ENCODE measurements at places on chromosomes 6 and 20.
A peak's percentile ranks its signal among the peaks of the same experiment; 100 is the strongest.

DNA sequence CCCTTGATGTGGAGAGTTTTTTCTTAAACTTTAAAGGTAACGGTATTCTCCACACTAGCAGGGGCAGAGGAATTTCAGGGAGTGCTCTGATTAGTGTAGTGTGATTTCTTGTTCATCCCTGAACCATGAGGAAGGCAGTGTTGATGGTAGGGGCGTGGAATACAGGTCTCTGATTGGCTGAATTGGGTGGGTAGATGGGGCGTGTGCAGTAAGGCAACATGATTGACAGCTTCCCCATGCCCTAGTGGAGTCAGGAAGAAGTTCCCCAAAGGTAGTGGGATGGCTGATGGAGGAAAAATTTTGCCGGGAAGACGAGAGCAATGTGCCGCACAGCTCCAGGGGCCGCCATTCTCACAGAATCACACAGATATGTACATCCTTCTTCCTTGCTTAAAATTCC is 97.4 kb upstream of the SALL4 start:
- DNase-seq, result no peak

DNA sequence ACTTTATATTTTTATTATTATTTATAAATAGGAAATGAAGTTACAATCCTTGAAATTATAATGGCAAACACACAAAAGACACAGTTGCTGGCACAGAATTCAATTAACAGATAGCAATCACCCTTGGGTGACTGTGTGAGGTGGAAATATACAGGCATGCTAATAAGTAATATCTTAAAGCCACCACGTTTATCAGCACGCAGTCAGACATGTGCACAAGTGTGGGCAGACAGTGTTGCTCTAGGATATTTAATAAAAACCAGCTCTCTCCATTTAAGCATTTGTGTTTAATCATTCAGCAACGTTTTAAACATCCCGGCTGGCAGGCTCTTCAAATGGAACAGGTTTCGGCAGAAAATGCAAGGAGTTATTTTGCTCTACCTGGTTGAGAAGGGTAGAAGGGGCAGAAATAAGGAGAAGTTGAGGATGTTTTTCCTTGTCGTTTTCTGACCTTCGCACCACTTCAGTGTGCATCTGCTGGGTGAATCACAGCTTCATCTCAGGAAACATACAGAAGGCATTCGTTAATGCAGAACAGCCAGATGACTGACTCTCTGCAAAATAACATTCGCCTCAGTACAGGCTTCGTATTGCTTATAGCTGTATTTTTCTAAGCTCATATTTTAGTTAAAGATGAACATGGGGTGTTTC is 585.1 kb downstream of the QKI start:
- DNase-seq, result no peak

DNA sequence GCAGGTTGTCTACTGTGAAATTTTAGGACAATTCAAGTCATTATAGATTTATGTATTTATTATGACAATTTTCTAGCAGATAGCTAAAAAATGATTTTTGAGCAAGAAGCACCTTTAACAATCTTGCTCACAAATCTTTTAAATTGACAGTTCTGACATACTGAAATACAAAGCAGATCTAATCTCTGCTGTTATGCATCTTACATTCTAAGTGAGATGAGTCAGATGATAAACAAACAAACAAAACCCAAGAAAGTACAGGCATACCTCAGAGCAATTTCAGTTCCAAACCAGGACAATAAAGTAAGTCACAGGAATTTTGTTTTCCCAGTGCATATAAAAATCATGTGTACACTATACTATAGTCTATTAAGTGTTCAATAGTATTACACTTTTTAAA is 430.7 kb upstream of the PTCHD4 start:
- DNase-seq, result no peak

DNA sequence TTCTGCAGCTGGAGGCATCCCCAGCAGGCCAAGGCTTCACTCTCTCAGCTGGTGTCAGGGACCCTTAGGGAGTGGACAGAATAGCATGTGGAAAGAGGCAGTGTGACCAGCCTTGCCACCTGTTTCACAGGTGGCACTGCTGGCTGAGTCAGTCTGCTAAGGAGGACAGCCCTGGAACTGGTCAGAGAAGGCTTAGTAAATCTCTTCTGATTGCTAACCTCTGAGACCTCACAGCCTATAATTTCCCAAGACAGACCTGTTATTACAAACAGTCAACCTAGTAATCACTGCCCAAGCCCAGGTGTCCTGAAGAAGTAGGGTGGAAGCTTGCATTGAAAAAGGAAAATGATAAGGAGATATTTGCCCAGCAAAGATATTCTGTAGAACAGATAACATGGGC is 26.4 kb upstream of the PAQR8 start:
- DNase-seq, result no peak

DNA sequence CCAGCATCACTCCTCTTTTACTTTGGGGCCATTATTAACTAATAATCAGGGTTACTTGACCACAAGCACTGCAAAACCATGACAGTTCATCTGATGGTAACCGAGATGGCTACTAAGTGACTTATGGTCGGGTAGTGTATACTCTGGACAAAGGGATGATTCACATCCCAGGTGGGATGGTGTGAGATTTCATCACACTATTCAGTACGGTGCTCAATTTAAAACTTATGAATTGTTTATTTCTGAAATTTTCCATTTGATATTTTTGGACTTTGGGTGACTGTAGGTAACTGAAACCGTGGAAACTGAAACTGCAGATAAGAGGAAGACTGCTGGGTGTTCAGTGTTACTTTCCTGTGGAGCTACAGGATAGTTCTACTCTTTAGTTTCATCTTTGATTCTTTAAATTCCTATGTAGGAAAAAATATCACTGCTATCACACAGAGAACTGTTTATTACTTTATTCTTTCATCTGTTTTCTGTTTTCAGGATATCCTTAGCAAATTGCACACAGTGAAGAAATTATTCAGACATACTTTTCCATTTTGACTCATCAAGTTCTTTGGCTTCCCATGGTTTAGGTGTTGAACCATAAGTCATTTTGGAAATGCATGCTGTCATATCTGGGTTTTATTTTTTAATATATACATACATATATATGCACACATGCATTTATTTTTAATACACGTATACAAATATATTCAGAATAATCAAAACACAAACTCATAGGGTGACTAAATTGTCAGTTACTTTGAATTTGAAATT is 59.1 kb upstream of the C20orf144 start:
- no peak for DNase-seq

DNA sequence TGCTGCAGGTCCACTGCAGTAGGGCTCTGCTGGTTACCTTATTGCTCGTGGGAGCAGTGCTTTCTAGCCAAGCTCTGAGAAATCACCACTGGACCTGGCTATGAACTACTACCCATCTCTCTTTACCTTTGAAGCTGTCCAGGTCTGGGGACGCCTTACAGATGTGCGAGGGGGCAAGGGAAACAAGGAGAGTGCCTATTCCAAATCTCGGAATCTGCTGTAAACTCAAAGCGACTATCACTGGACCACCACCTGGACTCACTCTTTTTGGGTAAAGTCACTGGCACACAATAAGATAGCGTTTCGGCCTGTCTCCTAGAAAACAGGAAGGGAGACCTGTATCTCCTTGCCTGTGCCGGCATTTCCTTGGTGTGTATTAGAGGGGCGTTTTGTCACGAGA is 5.3 kb downstream of the NRN1 start:
- DNase-seq, result no peak

DNA sequence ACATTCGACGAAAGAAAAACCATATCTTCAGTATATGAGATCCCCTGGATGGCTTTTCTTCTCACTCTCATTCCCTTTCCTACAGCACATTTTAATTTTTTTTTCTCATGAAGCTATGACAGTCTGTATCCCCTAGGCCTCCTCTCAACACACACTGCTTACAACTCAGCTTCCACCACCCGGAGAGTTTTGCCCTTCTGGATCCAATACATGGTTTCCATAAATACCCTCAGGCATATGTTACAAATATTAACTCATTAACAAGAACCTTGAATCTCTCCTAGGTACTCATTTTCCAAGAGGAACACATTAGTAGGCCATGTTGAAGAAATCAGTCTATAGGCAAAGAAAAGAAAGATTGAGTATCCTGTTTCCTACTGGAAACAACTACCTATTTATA is 44.0 kb downstream of the PAK5 start:
- no peak for DNase-seq

DNA sequence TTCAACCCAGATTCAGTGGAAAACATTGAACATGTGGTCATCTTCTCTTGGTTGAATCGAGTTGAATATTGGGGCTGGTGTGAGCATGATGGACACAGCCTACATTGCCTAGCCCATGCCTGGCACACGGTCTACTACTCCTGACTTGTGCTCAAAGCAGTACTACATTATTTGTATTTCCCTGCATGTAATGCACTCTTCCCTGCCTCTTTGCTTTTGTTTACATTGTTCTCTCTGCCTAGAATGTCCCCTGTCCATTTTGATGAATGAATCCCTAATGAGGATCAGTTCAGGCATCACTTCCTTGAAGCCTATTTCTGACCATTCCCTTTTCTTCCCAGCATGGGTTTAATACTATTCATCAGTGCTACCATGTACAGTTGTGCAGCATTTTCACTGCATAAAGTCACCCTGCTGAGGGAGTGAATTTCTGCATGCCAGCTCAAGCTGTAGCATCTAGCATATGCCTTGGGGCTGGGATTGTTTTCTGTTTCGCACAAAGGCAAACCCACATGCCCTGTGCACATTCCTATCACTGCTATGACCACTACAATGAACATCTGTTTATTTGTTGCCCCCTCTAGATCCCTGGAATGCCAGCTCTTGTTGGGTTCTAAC is 75.3 kb upstream of the CCN6 start:
- no peak for DNase-seq

GRCh38 chr6:252775-253535 is 39.3 kb upstream of the DUSP22 start:
- DNase-seq, result no peak

GRCh38 chr6:105193647-105194046 is 13.8 kb upstream of the POPDC3 start:
- DNase-seq, result no peak

- no peak for DNase-seq
Measured at GRCh38 chr20:43731469-43731868, 4.7 kb upstream of the GTSF1L start.

- DNase-seq, result no peak
Measured at GRCh38 chr6:31156641-31157040, 961 bp downstream of the CCHCR1 start.

- no peak for DNase-seq
Measured at GRCh38 chr20:36875702-36876472, at the start of gene TLDC2. TSS of gene TLDC2 (plus strand) at chr20:36876138. CDS start at chr20:36876175, 37 bp downstream.

DNA sequence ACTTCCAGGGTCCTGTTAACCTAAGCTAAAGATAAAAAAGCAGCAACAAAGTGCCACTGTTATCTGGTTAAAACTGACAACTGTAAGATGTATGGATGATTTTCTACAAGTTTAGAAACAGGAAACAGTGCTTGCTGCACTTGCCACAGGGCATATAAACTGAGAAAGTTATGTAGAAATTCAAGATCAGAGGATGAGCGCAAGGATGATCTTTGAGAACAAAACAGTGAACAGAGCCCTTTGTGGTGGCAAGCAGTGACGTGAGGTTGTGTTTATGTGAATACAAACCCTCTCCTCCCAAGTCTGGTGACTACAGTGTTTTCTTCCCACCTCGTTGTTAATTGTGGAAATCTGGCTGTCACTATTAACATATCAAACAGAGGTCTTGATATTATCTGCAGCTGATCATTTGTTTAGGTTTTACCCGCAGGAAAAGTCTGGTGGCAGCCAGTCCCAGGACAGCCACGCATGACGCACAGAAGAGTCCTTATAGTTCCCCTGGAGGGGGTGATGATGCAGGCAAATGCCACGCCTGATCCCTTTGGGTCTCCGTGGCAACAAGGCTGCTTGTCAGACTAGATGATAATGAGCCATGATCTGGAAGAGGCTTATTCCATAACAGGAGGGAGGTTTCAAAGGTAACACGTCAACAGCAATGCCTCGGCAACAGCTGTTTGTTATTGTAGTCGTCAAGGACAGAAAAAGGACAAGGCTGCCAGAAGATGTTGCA is 43.1 kb upstream of the TNFAIP3 start:
- peak; percentile 64 for DNase-seq

DNA sequence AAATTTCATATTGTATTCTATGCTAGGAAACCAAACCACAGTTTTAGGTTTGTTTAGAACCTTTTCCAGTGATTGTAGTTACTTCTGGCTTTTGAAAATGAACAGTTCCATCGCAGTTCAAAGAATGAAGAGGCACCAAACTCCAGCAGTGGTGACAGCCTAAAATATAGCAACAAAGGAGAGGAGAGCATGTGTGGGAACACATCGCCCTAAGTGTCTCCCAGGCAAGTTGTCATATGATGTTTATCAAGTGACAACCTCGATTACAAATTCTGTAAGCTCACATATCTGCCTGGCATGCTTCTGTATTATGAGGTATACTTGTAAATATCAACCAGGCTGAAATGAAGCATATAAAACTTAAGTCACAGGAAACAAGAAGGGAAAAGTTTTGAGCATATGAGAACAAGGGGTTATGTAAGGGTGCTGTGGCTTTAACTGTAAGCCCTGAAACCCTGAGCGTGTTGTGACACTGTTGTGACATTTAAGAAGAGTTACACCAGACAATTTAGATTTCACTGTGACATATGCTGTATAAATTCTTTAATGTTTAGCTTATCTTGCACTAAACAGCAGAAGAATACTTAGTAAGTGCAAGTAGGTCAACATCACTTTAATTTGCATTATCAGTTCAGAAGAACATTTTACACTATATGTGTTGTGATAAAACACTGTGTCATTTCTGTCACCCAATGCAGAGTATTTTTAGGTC is 29.1 kb upstream of the FBXL4 start:
- no peak for DNase-seq

GRCh38 chr6:121382467-121383121 is 48.3 kb upstream of the TBC1D32 start:
- DNase-seq, result no peak

GRCh38 chr6:85000001-85000400 is 235.6 kb upstream of the TBX18 start:
- no peak for DNase-seq

DNA sequence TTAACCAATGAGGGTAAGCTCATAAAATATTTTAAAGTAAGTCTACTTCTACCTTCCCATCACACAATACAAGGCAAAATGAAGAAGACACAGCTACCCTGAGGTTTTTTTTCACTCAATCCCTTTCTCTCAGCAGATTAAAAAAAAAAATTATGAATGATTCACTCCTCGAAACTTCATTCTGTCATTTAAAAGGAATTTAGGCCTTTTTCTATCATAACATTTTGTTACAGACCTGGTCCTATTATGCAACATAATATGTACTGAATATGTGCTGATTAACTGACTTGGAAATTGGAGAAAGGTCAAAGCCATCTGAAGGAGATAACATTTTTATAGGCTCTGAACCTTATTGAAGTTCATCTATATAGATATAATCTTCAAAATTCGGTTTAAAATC is 45.5 kb downstream of the PRL start:
- DNase-seq, result no peak

GRCh38 chr6:131597446-131597845 is 24.4 kb downstream of the ARG1 start:
- DNase-seq, result no peak

- DNase-seq, result no peak
Measured at GRCh38 chr6:39801456-39802251, 9.5 kb downstream of the DAAM2 start.

Measured in activated naive CD8-positive, alpha-beta T cell treated with anti-CD3 and anti-CD28 coated beads, Interleukin-2, amount 10 ng/mL, durations not matched to agents 7 days and 5 days (primary cell).